ENCODE measurements at places on chromosomes 12 and 14. TPM values are rescaled to one million over a fixed set of nuclear protein-coding genes. Genes with fewer than 3 reads are reported as not detected.

GRCh38 chr14:92967346-92967926 is 44.5 kb downstream of the CHGA start:
- DNase-seq, result no peak

DNA sequence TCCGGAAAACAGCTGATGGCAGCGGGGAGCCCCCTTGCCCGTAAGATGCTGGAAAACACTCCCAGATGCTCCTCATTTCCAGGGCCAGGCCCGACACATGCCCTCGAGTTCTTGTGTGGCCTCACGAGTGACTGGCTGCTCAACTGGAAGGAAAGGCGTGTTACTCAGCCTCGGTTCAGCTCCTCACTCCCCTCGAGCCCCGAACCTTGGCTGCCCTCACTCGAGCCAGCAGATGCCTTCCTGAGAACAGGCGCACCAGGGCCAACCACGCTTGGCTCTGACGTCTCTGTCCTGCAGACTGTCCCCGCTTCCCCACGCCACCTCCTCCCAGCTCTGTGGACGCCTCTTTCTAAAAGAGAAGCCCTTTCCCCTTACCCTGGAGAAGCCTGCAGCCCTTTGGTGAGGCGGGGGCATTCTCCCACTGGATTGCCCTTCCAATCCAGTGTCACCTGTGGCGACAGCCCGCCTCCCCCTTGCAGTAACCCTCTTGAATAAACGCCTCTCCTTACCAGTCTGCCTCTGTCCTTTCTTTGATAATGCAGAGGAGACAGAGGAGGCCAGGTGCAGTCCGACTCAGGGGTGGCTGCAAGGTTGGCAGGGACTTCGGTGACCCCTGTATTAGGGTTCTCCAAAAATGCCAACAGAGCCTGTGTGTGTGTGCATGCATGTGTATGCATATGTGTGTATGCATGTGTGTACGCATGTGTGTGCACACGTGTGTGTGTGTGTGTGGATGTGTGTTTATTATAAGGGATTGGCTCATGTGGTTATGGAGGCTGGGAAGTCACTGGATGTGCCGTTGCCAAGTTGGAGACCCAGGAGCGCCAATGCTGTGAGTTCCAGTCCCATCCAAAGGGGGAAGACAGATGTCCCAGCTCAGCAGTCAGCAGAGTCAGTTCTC is 166.3 kb downstream of the KIF26A start:
- DNase-seq, result no peak

GRCh38 chr12:77343291-77343690 is 277.9 kb upstream of the E2F7 start:
- no peak for DNase-seq

DNA sequence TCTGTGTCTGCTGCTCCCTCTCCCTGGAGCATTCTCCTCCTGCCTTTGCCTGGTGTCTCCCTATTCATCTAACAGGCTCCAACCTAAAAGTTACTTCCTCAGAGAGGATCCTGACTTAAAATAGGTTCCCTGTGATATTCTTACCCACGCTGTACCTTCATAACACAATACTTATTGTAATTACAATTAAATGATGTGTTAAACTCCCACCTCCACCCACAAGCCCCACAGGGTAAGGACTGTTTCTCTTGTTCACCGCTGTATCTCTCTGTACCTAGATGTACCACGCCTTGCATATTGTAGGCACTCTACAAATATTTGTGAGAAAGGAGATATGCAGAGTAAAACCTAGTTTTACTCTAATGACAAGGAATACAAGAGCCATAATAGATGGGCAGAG is 5.0 kb downstream of the HEBP1 start:
- DNase-seq, result no peak

- DNase-seq, result no peak
These were observed 59.4 kb upstream of the FICD start for GRCh38 chr12:108455706-108456105.

- no peak for DNase-seq
These were observed 63.4 kb downstream of the PPP1R36 start for GRCh38 chr14:64612971-64613666.

GRCh38 chr12:57212701-57213057 is 3.9 kb upstream of the NXPH4 start:
- DNase-seq, result no peak

The TCL1B gene
- total RNA-seq, result not detected
